M059J (cell line): ENCODE measurements at places on chromosomes 5 and 9. TPM values are rescaled to one million over a fixed set of nuclear protein-coding genes. Genes with fewer than 3 reads are reported as not detected.

NSG2 gene
- total RNA-seq, result not detected in 2 replicates

PRR7 gene
- total RNA-seq, result 24.8 and 44.4 TPM in 2 replicates

SPATA31C1 gene
- not detected in 2 replicates for total RNA-seq

DIRAS2 gene
- not detected in 2 replicates for total RNA-seq

KIAA0825 gene
- total RNA-seq, result 0.32 and 0.49 TPM in 2 replicates

LIFR gene
- 8.9 and 10.8 TPM in 2 replicates for total RNA-seq

OGN gene
- total RNA-seq, result not detected in 2 replicates

RNF130 gene
- 45.5 and 50.6 TPM in 2 replicates for total RNA-seq

PRSS3 gene
- total RNA-seq, result 0.74 and 3.1 TPM in 2 replicates
